ENCODE measurements at places on chromosomes 6 and 20. TPM values are rescaled to one million over a fixed set of nuclear protein-coding genes. Genes with fewer than 3 reads are reported as not detected.

GRCh38 chr20:15200147-15200565 lies 862.7 kb upstream of the FLRT3 start:
- DNase-seq = no peak
- H3K4me3 ChIP-seq = no peak overlapping the region
- H3K4me1 ChIP-seq = no peaks in the 10 kb centered on the region
- no peaks in the 10 kb centered on the region for H3K36me3 ChIP-seq
- no peak overlapping the region for H3K27ac ChIP-seq

DNA sequence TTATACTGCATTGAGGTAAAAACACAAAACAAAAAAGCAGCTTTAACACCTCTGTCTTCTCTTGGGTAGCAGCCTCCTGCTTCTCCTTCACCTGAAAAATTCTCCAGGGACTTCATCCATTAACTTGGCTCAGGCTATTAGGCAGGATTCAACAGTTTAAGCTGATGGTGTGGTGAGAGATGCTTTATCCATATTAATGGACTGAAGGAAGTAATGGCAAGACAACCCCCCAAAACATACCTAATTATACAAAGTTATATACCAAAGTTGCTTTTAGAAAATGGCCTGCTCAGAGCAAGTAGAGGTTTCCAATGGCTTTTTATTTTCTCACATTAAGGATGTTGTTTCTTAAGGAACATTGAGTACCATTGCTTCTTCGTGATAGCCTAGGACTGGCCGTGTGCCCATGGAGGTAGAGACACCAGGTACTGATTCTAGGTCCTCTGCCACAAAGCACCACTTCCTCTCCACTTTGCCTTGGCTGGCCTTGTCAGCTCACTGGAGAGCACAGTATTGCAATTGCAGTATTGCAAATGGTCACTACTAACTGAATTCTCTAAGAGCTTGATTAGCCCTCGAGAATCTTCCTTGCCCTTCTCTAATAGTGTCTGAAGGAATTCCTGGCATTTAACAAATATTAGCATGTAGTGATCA lies 7.3 kb downstream of the EDN1 start:
- DNase-seq = no peak
- no peaks in the 10 kb centered on the region for H3K27me3 ChIP-seq
- no peaks in the 10 kb centered on the region for H3K4me1 ChIP-seq
- no peak overlapping the region for H3K4me3 ChIP-seq
- no peaks in the 10 kb centered on the region for H3K36me3 ChIP-seq

DNA sequence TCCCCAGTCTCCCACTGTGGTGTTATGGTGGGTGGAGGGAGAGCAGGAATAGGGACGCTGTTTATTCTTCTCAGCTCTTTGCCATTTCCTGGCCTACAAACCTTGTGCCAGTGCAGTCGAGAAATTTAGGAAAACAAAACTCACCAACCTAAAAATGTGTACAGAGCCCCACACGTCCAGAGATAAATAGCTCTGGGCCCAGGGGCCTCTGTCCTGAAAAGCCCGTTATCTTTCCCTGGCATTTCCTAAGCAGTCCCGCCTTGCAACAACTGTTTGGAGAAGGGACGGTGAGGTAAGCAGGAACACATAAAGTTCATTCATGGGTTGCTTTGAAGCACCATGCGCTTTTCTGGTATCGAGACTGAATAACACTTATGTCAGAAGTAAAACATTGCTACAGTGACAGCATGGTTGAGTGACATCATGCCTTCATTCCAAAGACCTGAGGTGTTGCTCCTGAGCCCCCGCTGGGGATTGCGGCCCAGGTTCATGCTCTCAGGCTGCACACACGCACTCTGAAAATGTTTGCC lies 80.1 kb upstream of the NXT1 start:
- H3K27me3 ChIP-seq = no peaks in the 10 kb centered on the region
- no peak overlapping the region for H3K4me3 ChIP-seq
- DNase-seq = no peak
- no peak overlapping the region for H3K27ac ChIP-seq
- no peaks in the 10 kb centered on the region for H3K4me1 ChIP-seq

BPI gene
- not detected for total RNA-seq

GRCh38 chr20:38065764-38066375 lies 32.3 kb downstream of the RPRD1B start:
- DNase-seq = no peak
- H3K4me3 ChIP-seq = no peak overlapping the region
- H3K36me3 ChIP-seq = peaks cover 60% of the 10 kb centered on the region
- no peaks in the 10 kb centered on the region for H3K4me1 ChIP-seq
- no peak overlapping the region for H3K27ac ChIP-seq

TFAP2D gene
- total RNA-seq = not detected

DNA sequence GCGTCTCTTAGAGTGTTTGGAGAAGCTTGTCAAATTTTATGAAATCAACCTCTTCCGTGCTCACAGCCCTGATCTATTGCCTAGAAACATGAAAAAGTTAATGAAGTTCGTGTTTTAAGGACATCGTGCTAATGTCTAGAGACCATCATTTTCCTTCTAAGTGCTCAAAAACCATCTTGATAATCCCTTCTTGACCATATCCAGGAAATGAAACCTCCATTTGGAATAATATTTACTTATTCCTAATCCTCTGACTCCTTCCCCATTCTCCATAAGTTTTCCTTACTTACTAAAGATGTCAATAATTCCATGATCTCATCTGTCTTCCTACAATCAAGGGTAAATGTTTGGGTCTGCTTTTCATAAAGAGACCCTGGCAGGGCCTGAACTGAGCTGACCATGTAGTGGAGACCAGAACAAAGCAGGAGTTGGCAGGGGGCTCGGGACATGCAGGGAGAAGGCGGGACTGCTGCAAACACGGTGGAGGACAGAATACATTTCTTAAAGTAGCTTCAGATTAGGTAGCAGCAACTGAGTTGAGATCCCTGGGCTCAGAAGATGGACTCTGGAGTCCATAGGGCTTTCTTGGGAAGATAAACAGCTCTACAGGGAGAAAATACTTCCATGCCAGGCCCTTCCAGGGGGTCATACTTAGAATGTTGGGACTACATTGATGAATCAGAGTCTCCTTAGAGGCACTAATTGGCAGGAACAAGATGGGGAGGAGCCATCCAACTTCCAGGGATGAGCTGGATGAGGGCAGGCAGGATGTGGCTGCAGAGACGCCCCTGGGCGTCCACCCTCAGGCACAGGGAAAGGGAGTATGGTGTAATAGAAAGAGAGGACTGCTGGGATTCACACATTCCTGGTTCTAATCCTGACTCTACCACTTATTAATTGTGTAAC lies 100.7 kb downstream of the RIN2 start:
- no peak overlapping the region for H3K27ac ChIP-seq
- H3K36me3 ChIP-seq = no peaks in the 10 kb centered on the region
- no peaks in the 10 kb centered on the region for H3K27me3 ChIP-seq
- H3K4me1 ChIP-seq = no peaks in the 10 kb centered on the region

DNA sequence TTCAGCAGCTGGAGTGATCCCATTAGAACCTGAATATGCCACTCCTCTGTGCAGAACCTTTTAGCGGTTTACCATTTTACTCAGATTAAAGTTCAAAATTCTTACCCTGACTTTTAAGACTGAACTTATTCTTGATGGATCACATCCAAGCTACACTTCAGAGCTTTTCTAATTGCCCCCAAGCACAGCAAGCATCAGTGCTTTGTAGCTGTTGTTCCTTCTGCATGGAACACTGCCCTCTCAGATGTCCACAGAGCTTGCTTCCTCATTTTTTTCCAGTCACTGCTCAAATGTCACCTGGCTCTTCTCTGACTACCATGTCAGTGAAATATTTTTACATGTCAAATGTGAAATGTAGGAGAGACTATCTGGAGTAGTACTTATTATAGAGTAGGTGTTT lies 1.6 kb upstream of the SLC35B3 start:
- H3K27me3 ChIP-seq = no peaks in the 10 kb centered on the region
- DNase-seq = no peak
- H3K4me3 ChIP-seq = no peak overlapping the region
- peaks cover under 1% of the 10 kb centered on the region for H3K36me3 ChIP-seq

GNAS-AS1 gene
- 0.55 TPM for total RNA-seq

DNA sequence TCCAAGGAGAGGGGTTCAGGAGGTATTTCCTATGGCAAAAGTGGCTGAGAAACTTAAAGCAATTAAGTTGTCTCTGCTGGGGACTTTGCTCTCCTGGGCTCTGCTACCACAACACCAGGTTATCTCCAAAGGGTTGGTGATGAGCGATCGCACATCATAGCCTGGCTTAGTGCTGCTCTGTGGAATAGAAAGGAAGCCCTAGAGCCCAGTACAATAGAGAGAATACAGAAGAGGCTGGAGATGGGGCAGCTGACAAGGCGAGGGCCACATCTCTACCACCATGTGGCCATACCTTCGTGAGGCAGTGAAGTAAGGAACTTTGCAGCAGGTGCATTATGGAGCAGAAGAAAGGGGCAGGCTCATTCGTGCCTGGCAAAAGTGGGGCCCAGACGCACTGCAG lies 8.6 kb upstream of the TMC2 start:
- H3K27me3 ChIP-seq = no peaks in the 10 kb centered on the region
- no peak overlapping the region for H3K27ac ChIP-seq
- no peak for DNase-seq
- peaks cover 5% of the 10 kb centered on the region for H3K4me1 ChIP-seq

DNA sequence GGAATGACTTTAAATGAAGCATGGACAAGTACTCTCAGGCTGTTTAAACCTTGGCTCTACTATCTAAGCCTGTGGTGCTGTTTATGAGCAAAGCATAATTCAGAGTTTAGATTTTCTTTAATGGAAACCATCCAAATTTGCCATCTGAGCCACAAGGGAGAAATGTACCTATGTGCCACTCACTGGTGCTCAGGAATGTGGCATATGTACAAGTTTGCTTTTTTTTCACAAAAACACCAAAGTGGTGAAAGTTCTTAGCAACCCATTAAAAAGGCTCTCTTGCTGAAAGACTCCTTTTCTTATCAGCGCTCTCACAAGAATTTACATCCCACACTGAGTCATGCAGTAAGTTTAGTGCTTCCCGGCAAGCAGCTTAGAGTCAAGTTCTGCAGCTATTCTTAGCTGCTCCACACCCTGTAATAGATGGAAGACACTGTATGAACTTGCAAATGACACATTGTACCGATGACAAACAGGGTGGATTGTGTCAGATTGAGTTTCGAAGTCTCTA lies 57.3 kb upstream of the MLIP start:
- no peak for DNase-seq
- H3K27ac ChIP-seq = no peak overlapping the region
- no peaks in the 10 kb centered on the region for H3K4me1 ChIP-seq

- no peaks in the 10 kb centered on the region for H3K36me3 ChIP-seq
- H3K27ac ChIP-seq = no peak overlapping the region
- no peak for DNase-seq
- peaks cover 3% of the 10 kb centered on the region for H3K27me3 ChIP-seq
- H3K4me1 ChIP-seq = peaks cover 8% of the 10 kb centered on the region
Measured at GRCh38 chr20:4150070-4150441, 134.7 kb upstream of the RNF24 start.

DNA sequence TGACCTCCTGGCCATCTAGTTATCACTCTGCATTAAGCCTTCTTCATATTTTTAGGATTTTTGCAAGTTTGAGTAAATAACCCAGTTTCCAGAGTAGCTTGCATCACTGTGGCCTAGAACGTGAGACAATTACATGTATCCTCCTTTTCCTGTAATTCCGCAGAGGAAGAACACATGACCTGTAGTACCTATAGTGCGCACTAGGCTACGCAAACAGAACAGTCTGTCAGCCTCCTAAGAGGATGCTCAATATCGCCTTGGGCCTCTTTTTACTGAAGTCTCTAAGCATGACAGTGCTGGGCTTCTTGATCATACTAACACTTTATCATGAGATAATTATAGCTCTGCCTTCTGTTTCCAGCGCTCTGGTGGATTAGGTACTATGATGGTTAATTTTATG lies 20.2 kb upstream of the NR2E1 start:
- no peak overlapping the region for H3K27ac ChIP-seq
- H3K36me3 ChIP-seq = no peaks in the 10 kb centered on the region
- peaks cover 17% of the 10 kb centered on the region for H3K27me3 ChIP-seq
- H3K4me3 ChIP-seq = no peak overlapping the region
- no peaks in the 10 kb centered on the region for H3K4me1 ChIP-seq

GRCh38 chr6:116615937-116616736 lies at the start of gene RSPH4A:
TSS of gene RSPH4A (plus strand) at chr6:116616479. CDS start at chr6:116616624, 145 bp downstream.
- H3K27ac ChIP-seq = no peak within 1 kb of the TSS
- H3K4me1 ChIP-seq = peaks cover 15% of the 10 kb centered on the region
- peak; percentile 25 for DNase-seq
- peaks cover 3% of the 10 kb centered on the region for H3K27me3 ChIP-seq

GPX6 gene
- not detected for total RNA-seq

CTCFL gene
- not detected for total RNA-seq

DNA sequence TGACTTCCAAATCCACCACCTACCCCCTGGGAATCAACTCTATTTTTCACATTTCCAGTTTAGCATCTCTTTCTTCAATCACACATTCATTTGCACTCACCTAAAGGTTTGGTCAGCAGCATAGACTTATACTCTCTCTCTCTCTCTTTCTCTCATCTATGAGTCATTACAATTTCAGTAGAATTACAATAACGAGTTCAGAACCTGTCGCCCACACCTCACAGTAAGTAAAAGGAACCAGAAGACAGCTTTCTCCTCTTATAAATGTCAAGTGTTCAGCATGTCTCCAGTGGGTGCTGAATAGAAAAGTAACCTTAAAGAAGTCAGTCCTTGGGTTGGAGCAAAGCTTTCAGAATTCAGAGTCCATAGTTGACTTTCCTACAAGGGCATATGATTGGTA lies 1.1 kb upstream of the PHACTR1 start:
- H3K4me3 ChIP-seq = no peak overlapping the region
- no peaks in the 10 kb centered on the region for H3K4me1 ChIP-seq
- DNase-seq = no peak
- H3K27ac ChIP-seq = no peak overlapping the region
- no peaks in the 10 kb centered on the region for H3K27me3 ChIP-seq

ZNF76 gene
- total RNA-seq = 35.2 TPM

DNA sequence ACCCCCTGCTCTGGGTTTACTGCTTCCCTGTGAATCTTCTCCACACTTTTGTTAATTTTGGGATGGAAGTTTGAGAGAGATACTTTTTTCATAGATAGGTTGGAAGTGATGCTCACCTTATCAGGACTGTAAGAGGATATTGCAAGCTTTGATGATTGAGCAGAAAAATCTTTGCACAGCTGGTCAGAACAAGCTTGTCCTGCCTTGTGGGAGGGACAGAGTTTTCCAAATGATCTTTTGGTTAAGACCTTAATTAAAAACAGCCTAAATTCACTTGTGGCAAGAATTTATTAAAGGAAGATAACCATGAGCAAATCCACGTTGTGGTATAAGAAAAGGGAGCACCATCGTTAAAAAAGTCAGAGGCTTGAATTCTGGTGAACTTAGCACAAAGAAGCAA lies 32.2 kb downstream of the E2F3 start:
- no peak overlapping the region for H3K4me3 ChIP-seq
- H3K4me1 ChIP-seq = no peaks in the 10 kb centered on the region
- H3K27ac ChIP-seq = no peak overlapping the region
- DNase-seq = no peak
- H3K27me3 ChIP-seq = no peaks in the 10 kb centered on the region
